ENCODE measurements at places on chromosomes 16 and 17.

DNA sequence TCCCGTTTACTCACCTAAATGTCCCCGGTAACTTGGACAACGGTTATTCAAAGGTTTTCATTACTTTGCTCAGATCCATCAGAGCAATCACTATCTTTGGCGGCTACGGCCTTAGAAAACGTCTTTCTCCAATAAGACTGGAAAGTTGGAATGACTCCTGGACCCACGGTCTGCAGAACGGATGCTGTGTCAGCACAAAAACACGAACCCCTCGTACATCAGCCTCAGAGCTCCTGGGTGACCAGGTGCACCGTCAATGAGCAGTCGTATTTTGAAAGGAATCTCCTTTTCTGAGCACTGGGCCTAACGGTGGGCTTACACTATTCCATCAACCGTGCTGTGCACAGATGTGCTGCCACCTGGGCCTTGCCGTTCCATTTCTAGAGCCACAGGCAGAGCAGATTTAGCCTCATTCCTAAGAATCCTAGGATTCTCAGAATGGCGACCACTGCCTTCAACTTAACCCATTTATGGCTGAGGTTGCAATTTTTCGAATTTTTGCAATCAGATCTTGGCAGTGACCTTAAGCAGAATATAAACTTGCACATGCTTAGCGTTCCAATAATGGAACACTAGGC is 110.8 kb upstream of the ZNF750 start:
- DNase-seq: no peak

- no peak for DNase-seq
These were observed 149.1 kb downstream of the VPS53 start for GRCh38 chr17:565521-565920.

DNA sequence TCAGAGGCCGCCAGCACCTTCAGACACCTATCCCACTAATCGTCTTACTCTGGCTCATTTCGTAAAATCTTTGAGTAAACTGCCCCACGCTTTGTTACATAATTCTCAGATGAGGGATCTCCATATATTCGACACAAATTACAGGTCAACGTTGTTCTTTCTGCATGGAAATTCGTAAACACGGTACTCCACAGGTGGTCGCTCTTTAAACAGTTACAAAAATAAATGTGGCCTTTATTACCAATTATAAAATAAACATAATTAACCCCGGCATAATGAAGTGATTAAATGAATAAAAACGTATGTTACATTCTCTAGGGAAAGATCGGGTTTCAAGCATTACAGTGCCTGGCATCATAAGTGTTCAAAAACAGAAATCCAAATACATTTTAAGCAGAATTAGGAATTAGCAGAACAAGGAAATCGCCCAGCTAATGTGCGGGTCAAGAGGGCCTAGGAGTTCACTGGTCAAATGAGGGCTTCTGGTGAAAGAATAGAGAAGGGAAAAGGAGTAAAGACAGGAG is 943 bp upstream of the PIP4K2B start:
- DNase-seq: no peak

DNA sequence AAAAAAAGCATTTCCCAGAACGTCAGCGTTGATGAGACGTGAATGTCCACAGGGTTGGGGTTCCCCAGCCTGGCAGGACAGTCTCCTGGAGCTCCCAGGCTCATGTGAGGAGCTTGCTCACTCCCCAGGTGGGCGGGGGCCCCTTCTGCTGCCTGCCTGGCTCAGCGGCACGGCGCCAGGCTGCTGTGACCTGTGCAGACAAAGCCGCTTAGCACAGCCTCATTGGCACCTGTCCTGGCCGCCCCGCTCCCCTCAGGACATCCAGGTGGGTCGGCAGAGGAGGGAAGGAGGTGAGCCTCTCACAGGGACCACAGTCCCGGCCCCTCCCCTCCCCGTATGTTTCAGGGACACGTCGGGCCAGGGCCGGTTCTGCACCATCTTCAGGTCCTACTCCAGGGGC is 12.9 kb upstream of the WFIKKN1 start:
- no peak for DNase-seq

GRCh38 chr17:35079547-35080423 is 16.3 kb upstream of the RFFL start:
- DNase-seq: no peak

- DNase-seq: no peak
These were observed 29.0 kb downstream of the RNF213 start for GRCh38 chr17:80289616-80290015.

DNA sequence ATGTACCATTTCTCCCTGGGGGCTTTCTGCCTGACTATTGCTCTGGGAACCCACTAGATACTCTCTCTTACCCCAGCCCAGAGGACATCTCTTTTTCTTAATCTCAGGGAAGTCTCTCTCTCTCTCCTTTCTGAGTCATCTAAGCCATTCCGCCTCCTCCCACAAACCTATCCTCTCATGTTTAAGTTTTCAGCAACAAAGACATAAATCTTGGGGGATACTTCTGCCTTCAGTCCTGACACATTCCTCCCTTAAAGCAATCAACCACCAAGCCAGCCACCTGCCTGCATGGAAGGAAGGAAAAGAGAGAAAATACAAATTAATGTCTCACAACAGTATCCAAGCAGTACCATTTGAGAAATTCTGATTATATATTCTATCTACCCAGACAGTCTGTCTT is 128.8 kb downstream of the HS3ST2 start:
- no peak for DNase-seq

GRCh38 chr16:3202903-3203539 is 15.0 kb downstream of the OR1F1 start:
- no peak for DNase-seq

DNA sequence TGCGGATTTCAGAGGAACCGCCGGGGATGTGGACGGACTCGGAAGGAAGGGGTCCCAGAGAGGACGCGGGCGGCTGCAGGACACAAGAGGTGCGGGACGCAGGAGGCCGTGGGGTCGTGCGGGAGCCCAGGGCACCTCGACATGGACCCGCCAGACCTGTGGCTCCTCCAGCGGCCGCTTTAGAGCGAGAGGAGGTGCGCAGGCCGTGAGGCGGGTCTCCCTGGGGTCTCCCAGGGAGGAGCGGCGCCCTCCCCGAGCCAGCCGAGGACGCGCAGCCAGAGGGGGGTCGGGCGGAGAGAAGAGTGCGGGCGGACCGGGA is 6.8 kb upstream of the FLYWCH1 start:
- DNase-seq: no peak

DNA sequence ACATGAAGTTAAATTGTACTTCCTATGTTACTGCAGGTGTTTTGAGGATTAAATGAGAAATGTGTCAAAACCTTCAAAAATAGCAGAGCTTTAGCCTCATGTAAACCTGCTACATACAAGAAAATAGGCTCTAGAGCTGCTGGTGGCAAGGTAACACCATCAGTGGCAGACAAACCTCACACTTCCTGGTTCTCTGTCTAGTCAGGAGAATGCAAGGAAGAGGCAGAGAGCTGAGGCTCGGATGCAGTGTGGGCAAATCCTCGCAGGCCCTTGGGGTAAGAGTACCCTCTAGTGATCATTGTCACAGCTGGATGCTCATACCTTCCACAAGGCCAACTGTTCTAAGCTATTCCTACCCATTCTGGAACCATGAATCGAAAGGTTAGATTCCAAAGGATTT is 14.2 kb downstream of the CIAPIN1 start:
- no peak for DNase-seq

GRCh38 chr16:69188236-69188549 is 1.2 kb downstream of the SNTB2 start:
- peak; percentile 9 for DNase-seq

GRCh38 chr17:44830359-44831288 is 537 bp upstream of the GJC1 start:
- no peak for DNase-seq

DNA sequence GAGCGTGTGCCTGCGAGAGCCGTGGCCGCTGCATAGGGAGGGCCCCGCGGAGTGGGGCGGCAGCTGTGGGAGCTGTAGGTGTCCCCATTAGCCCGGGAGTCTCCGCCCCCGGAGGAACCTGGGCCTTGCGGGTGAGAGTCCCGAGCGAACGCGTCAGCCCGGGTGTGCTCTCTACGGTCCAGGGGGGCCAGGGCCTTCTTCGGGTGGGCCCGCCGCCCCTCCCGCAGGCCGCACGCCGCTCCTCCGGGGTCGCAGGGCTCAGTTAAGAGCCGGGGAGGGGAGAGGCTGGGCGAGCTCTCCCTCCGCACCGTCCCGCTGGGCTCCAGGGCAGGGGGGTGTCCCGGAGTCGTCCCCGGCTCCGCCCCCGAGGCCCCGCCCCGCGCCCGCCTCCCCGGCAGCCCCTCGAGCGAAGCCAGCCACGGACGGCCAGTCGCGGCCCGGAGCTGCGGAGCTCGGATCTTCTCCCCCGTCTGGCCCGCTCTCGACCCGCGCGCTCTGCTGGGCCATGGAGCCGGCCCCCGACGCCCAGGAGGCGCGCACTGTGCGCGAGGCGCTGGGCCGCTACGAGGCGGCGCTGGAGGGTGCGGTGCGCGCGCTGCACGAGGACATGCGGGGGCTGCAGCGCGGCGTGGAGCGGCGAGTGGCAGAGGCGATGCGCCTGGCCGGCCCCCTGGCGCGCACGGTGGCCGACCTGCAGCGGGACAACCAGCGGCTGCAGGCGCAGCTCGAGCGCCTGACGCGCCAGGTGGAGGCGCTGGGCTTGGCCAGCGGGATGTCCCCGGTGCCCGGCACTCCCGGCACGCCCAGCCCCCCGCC is at the start of gene SMTNL2:
Gene SMTNL2 (plus strand): TSS at position 429 of the 816 bp plus-strand sequence. CDS start 77 bp downstream, at position 506.
- DNase-seq: no peak

GRCh38 chr17:39529455-39529854 is 68.2 kb downstream of the CDK12 start:
- DNase-seq: no peak

DNA sequence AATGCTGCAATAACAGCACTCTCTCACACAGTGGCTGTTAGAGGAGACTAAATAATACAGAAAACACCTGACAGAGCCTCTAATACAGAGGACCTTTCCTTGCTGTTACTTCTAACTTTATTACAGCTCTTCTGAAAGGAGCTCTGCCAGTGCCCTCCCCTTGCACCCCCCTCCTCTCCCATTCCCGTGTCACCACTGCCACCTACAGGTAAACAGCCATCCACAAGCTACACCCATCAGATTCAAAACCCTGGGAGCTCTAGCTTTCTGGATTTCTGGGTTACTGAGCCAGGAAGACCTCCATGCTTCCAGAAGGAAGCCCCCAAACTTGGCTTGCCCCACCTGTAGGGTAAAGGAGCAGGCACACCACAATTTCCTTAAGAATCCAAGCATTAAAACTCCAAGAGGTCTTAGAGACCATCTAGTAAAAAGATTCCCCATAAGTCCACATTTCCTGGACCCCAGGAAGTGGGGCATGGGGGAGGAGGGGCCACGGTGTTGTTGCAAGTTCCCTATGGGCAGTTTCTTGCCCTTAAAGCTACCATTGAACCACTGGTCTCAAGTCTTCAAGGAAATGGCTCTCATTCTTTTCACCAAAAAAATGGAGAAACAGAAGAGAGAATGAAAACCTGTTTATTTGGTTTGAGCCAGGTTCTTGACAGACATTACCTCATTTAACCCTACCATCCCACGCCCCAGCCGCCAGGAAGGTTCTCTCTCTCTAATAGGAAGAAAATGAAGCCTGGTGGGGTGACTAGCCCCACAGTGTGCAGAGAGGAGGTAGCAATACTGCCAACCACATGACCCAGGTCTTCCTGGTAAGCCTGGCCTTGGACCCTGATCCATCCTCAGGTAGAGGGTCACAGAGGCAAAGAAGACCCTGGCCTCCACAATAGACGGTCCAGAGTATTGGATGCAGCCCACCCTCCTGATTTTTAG is 52.8 kb downstream of the TOM1L2 start:
- DNase-seq: peak; percentile 80

GRCh38 chr16:15751940-15752339 is 101.9 kb downstream of the NDE1 start:
- no peak for DNase-seq

GRCh38 chr17:68101987-68102314 is 66.4 kb downstream of the KPNA2 start:
- no peak for DNase-seq

DNA sequence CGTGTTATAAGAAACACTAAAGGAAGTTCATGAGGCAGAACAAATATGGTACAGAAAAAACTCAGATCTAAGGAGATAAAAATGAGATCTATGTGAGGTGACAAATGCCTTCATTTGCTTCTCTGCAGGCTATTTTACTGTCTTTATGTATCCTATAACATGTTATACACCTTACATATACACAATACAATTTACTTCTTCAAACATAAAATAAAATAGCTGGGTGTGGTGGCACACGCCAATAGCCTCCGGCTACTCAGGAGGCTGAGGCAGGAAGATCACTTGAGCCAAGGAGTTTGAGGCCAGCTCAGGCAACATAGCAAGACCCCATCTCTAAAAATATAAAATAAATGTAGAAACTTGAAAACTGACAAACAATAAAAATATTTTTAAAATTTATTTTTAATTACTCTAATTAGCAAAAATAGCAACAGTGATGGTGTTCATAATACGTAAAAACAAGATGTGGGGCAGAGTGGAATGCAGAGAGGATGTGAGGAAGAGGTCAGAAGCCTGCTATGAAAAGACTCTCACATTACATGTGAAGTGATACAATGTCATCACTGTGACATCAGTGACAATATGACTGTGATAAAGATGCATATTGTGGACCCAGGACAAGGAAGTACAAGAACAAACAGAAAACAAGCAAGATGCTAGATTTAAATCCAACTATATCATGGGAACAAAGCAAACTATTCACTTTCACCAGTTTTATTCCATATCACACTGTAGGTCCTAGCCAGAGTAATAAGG is 31.0 kb downstream of the VPS53 start:
- peak; percentile 31 for DNase-seq

DNA sequence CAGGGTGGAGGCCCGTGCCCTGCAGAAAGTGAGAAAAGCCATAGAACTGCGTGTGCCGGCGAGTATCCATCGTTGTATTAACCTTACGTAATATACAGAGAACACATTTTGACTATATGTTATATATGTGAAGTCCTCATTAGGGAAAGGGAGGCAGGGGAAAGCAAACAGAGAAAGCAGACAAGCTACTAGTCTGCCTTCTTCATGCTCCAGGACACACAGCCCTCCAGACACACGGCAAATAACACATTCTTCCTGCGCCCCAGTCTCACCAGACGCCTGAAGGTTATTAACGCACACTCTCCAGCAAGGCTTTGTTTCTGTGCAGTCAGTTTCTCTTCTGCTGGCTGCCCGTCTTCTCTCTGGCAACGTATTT is 28.8 kb downstream of the PRDM7 start:
- no peak for DNase-seq

GRCh38 chr17:12252462-12252861 is 231.8 kb downstream of the MAP2K4 start:
- no peak for DNase-seq

DNA sequence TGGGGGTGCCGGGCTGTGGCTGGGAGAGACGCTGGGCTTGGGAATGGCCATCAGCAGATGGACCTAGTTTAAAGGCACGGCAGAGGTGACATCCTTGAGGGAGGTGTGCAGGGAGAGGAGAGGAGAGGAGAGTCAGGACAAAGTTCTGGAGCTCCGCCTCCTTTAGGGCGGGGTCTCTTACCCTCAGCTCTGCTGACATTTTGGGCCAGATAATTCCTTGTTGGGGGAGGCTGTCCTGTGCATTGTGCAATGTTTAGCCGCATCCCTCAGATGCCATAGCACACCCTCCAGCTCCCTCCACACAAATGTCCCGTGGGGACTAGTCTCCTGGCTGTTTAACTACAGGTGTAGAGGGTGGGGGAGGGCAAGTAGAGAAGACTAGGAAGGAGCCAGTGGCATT is 48.3 kb downstream of the ARHGAP23 start:
- no peak for DNase-seq

- no peak for DNase-seq
These were observed 6.9 kb upstream of the SLC7A6 start for GRCh38 chr16:68257251-68257905.
